ENCODE measurements at places on chromosomes 11 and 22. TPM values are rescaled to one million over a fixed set of nuclear protein-coding genes. Genes with fewer than 3 reads are reported as not detected.

The KLHDC7B gene
- not detected for total RNA-seq

The SLC35F2 gene
- total RNA-seq, result 8.3 TPM

The OR5B21 gene
- total RNA-seq, result not detected

The PIK3C2A gene
- total RNA-seq, result 35.2 TPM

The PRR5 gene
- 13.7 TPM for total RNA-seq

The HIPK3 gene
- 95.8 TPM for total RNA-seq

The POU2AF1 gene
- not detected for total RNA-seq

The UPK2 gene
- not detected for total RNA-seq

The MB gene
- total RNA-seq, result not detected

The CD44 gene
- total RNA-seq, result 227 TPM

The OR5P2 gene
- not detected for total RNA-seq

The OR8J3 gene
- total RNA-seq, result not detected

The UBXN1 gene
- total RNA-seq, result 150 TPM

The DDIAS gene
- 0.62 TPM for total RNA-seq

The MMP12 gene
- not detected for total RNA-seq

The KCNJ5 gene
- total RNA-seq, result not detected

The OR51B5 gene
- not detected for total RNA-seq

The SPI1 gene
- total RNA-seq, result not detected

The OR52N1 gene
- total RNA-seq, result not detected

The WNT7B gene
- 0.29 TPM for total RNA-seq

The MARK2 gene
- total RNA-seq, result 12.3 TPM

The C11orf86 gene
- total RNA-seq, result not detected

The GLYATL1 gene
- not detected for total RNA-seq

The CLDN5 gene
- 50.2 TPM for total RNA-seq

The SYT9 gene
- not detected for total RNA-seq

The RTN4RL2 gene
- total RNA-seq, result 2.7 TPM

The SCT gene
- total RNA-seq, result not detected

The TRIM51 gene
- total RNA-seq, result not detected

The NXPE2 gene
- total RNA-seq, result not detected

The NAALADL1 gene
- 21.8 TPM for total RNA-seq

The NRXN2 gene
- 15.9 TPM for total RNA-seq

The GPHA2 gene
- total RNA-seq, result not detected

The OR52I2 gene
- not detected for total RNA-seq

The C11orf87 gene
- not detected for total RNA-seq

The MAJIN gene
- total RNA-seq, result not detected

The DPP3 gene
- total RNA-seq, result 16.1 TPM

The OR51E2 gene
- not detected for total RNA-seq

The IGLL5 gene
- not detected for total RNA-seq

The TMEM138 gene
- total RNA-seq, result 15.7 TPM

The CDC42EP1 gene
- 67.3 TPM for total RNA-seq

The LINC01488 gene
- not detected for total RNA-seq

The CRACR2B gene
- 1.1 TPM for total RNA-seq

The UBQLNL gene
- not detected for total RNA-seq

The SYCE3 gene
- 3.5 TPM for total RNA-seq

The TTLL1 gene
- 6.7 TPM for total RNA-seq

The MAPK8IP2 gene
- 0.50 TPM for total RNA-seq

The ACR gene
- 0.19 TPM for total RNA-seq

The P2RY6 gene
- total RNA-seq, result not detected

The DTX4 gene
- total RNA-seq, result 6.2 TPM

The NCAM1 gene
- total RNA-seq, result 0.06 TPM

The ZNF70 gene
- total RNA-seq, result 5.3 TPM

The GDPD4 gene
- not detected for total RNA-seq

The IGLL1 gene
- total RNA-seq, result not detected

The CLCF1 gene
- total RNA-seq, result 8.2 TPM

The PHLDB1 gene
- 144 TPM for total RNA-seq

The PLET1 gene
- not detected for total RNA-seq
